Stimulated activated CD4-positive, alpha-beta T cell treated with anti-CD3 and anti-CD28 coated beads, Interleukin-4, amount 100 ng/mL, for 24 hours (primary cell): ENCODE measurements at places on chromosomes 12 and 14.

- peak; percentile 46 for DNase-seq
Observed at GRCh38 chr14:50040401-50040775, 76.0 kb downstream of the VCPKMT start.

- peak; percentile 34 for DNase-seq
Observed at GRCh38 chr12:48969833-48970701, 1.5 kb downstream of the WNT10B start.

GRCh38 chr12:32450768-32451167 lies 51.4 kb downstream of the FGD4 start:
- no peak for DNase-seq

GRCh38 chr14:32324601-32325000 lies 4.5 kb upstream of the AKAP6 start:
- no peak for DNase-seq

DNA sequence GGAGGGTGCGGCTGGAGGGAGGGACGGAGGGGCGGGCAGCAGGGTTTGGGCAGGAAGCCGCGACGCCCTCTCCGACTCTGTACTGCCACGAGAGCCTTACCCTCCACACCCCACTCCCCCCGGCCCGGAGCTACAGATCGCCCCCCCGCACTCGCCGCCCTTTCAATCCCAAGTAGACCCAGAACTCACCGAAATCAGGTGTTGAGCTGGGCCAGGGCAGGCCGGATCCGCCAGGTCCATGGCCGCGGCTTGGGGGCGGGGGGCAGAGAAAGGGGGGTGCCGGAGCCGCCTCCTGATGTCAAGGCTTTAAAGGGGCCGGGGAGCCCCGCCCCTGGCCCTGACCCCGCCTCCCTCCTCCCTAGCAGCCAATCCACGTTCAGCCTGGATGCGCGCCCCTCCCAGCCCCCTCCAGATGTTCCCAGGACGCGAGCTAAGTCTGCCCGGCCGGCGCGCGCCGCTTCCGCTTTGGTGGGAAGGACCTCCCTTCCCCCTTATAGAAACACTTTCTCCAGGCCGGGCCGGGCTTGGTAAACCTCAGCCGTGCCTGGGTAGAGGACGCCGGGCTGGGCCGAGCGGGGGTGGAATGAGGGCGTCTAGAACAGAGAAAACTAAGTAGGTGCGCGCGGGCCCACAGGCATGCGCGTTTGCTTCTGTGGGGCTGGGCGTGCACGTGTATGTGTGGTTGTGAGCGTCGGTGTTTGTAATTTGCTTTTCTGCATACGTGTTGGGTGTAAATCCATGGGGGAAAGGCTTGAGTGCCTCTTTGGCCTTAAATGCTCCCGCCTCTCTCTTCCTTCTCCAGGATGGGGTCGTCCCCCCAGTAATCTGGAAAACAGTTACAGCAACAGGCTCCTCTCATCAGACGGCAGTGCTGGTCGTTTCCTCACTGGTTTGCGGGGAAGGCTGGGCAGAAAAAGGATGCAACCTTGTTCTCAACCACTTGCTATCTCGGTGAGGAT lies at the start of gene NCKAP5L:
Gene NCKAP5L, minus strand, starts transcription at position 281 of the 959 bp plus-strand sequence. CDS start 24,369 bp downstream, outside the sequence.
- DNase-seq, result peak; percentile 94

- no peak for DNase-seq
Observed at GRCh38 chr12:32585680-32586079, 93.4 kb upstream of the DNM1L start.

DNA sequence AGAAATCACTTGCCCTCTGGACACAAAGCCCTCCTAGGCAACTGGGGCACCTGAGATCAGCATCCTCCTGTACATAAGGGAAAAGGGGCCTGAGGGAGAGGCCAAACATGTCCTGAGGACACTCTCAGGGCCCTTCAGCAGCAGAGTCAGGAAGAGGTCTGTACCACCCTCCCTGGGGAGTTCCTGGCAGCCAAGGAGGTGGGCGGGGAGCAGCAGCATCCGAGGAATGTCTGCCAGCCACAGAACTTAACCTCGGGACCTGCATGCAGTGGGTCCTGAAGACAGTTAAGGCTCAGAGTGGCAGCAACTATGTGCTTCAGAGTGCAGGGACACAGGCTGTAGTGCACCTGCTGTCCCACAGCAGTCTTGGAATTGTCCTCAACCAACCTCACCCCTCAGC lies 62.1 kb downstream of the SPTB start:
- no peak for DNase-seq

GRCh38 chr12:75750716-75751306 lies 239.4 kb upstream of the KRR1 start:
- DNase-seq, result no peak

DNA sequence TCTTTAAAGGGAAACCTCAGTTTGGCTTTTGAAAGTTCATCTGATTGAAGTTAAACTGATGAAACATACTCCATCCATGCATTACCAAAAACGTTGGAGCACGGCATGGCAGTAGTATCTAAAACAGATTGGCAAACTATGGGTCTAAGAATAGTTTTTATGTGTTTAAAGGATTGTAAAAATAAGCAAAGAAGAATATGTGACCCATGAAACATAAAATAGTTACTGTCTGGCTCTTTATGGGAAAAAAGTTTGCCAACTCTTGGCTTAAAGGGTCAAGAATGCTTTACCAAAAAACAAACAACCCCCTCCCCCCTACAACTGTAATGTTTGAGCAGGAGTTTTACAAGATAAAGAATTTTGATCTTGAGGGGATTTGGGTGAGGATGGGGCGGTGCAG lies 32.6 kb downstream of the TRAF3 start:
- no peak for DNase-seq

GRCh38 chr14:92726135-92726932 lies 22.1 kb downstream of the LGMN start:
- peak; percentile 26 for DNase-seq

DNA sequence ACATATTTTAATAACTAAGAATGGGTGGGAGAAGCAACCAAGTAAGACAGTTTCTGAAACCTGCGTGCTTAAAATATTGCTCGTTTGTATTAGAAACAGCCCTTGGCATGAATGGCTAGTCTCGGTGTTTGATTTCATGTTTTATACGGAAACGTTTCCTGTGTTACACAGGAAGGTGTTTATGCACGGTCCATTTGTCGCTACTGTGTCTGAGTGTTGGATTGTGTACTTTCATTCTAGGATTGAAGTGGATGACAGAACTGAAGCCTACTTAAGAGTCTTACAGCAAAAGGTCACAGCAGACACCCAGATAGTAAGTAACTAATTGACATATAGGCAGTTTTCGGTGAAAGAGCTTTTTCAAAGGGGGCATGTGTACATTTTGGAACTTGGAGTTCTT lies 19.6 kb downstream of the PIWIL1 start:
- DNase-seq, result no peak

GRCh38 chr14:68513137-68513536 lies 279.7 kb downstream of the ZFP36L1 start:
- DNase-seq, result no peak

DNA sequence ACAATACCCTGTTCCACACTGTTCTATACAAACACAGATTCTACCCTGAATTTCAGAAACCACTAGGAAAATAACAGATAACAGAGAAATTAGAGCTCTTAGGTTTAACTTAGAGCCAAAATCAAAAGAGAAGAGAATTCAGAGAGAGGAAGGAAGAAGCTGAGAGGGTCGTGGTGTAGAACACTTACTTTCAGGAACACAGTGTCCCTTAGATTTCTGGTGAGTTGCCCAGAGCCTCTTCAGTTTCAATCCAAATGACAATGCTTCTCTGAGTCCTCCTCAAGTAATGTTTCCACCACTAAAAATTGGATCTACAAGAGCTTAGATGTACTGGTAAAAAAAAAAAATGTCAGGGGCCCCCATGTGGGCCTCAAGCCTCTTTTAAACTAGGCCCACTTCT lies 2.6 kb downstream of the YAF2 start:
- no peak for DNase-seq

GRCh38 chr12:3252450-3252891 lies 175.3 kb downstream of the TSPAN9 start:
- no peak for DNase-seq

- no peak for DNase-seq
Observed at GRCh38 chr14:95328729-95329503, 9.2 kb upstream of the CLMN start.

- no peak for DNase-seq
Observed at GRCh38 chr12:114512351-114512750, 106.4 kb upstream of the TBX5 start.

GRCh38 chr12:109016016-109016415 lies 4.9 kb downstream of the SVOP start:
- DNase-seq, result no peak

DNA sequence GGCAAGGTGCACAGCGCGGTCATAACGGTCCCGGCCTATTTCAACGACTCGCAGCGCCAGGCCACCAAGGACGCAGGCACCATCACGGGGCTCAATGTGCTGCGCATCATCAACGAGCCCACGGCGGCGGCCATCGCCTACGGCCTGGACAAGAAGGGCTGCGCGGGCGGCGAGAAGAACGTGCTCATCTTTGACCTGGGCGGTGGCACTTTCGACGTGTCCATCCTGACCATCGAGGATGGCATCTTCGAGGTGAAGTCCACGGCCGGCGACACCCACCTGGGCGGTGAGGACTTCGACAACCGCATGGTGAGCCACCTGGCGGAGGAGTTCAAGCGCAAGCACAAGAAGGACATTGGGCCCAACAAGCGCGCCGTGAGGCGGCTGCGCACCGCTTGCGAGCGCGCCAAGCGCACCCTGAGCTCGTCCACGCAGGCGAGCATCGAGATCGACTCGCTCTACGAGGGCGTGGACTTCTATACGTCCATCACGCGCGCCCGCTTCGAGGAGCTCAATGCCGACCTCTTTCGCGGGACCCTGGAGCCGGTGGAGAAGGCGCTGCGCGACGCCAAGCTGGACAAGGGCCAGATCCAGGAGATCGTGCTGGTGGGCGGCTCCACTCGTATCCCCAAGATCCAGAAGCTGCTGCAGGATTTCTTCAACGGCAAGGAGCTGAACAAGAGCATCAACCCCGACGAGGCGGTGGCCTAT lies 875 bp downstream of the HSPA2 start:
- no peak for DNase-seq

DNA sequence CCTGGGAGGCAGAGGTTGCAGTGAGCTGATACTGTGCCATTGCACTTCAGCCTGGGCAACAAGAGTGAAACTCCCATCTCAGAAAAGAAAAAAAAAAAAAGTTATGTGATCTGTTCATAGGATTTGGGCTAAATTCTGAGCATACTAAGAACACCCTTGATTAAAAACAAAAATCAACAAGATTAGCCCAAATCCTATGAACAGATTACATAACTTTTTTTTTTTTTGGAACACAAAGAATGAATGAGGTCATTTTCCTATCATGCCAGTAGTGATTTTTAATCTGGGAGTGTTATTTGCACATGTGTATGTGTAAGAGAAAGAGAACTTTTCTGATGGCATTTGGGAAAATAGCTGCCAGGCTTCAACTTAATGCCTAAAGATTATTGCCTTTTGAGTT lies 208.7 kb downstream of the ERC1 start:
- DNase-seq, result no peak

DNA sequence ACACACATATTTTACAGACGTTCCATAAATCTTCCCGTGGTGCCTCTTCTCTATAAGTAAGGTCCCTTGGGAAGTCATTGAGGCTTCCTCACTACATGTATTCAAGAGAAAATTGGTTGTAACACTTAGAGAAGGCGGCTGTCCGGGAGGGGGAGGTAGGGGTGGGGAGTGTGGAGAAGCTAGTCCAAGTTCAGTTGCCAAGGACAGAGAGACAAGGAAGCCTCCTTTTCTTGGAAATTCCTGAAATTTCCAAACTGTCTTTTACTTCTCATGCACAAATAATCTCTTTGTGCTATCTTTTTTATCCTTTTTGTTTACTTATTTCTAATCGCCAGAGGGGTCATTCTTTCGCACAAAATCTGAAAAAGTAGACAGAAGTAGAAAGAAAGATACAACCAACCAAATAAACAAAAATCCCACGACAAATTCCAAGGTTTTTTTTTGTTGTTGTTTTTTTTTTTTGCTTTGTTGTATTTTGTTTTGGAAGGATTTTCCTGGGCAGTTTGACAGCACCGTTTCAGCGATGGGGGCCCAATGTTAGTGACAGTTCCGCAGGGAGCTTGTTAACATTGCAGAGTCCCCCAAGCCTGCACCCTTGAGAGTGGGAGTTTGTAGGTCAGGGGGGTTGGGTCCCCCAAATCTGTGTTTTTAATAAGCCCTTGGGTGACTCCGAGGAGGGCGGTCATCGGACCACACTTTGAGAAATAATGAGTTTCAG lies 45.2 kb downstream of the MAP1LC3B2 start:
- no peak for DNase-seq

GRCh38 chr14:28676479-28676878 lies 90.1 kb upstream of the FOXG1 start:
- no peak for DNase-seq

DNA sequence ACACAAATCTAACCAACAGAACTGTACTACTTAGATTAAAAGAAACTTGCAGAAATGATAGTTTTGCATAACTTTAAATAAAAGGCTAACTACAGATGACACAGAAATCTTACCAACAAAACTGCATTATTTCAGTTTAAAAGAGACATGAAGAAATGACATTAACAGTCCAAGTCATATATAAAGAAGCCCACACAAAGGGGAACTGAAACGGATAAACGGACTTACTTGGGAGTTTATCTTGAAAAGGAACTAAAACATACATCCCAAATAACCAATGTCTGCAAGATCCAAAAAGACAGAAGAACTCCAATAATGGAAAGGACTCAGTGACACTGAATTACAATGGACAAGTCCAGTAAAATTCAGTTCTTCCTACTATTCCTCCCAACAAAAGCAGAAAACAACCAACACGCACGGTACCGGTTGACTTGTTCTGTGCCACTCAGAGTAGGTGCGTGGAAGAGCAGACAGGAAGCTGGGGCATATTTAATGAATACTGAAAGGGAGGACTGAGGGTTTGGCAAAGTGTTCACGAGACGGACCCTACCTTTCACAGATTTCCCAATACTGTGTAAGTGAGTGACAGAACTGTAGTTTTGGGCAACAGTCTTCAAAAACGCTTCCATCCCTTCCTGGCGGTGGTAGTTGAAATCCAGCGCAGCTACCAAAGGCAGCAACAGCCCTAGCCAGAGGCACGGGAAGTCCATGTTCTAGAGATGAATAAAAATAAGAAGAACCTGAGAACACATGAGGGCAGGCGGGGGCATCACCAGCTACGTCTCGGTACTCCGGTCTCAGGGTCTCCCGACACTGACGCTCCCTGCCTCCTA lies 627 bp downstream of the CPM start:
- DNase-seq, result no peak

GRCh38 chr14:53542732-53543131 lies 389.6 kb upstream of the DDHD1 start:
- DNase-seq, result no peak

- no peak for DNase-seq
Observed at GRCh38 chr12:91397866-91398532, 215.4 kb upstream of the DCN start.

DNA sequence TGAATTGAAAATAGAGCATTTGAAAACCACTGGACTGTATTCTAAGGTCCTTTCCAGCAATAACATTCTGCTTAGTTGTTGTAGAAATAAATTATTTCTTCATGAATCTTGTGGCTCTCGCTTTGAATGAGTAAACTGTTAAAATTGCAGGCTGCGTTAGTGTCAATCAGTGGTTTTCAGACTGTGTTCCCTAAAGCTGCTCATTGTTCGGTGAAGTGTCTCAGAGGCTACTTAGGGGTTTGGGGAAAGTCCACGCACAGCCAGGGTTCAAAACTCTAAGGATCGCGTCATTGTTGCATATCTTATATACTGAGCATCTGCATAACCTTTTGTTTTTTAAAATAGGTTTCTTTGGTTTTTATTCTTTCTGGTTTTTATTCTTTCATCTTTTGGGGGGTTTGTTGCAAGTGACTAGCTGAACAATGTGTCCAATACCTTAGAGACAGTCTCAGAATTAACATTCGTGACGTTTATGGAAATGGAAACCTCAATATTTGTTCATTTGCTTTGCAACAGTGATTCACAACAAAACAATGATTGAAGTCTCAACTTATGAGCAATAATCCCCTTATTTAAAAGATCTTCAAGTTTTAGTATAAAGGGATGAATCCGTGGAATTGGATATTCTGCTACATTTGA lies 108.1 kb downstream of the TTLL5 start:
- DNase-seq, result no peak
